ENCODE measurements at places on chromosomes 5 and 9. TPM values are rescaled to one million over a fixed set of nuclear protein-coding genes. Genes with fewer than 3 reads are reported as not detected.

- H3K4me3 ChIP-seq = no peak overlapping the region
- no peaks in the 10 kb centered on the region for H3K27me3 ChIP-seq
- H3K4me1 ChIP-seq = peaks cover 3% of the 10 kb centered on the region
- DNase-seq = no peak
- no peak overlapping the region for H3K27ac ChIP-seq
These were observed 25.7 kb downstream of the IL9 start for GRCh38 chr5:135869935-135870334.

DNA sequence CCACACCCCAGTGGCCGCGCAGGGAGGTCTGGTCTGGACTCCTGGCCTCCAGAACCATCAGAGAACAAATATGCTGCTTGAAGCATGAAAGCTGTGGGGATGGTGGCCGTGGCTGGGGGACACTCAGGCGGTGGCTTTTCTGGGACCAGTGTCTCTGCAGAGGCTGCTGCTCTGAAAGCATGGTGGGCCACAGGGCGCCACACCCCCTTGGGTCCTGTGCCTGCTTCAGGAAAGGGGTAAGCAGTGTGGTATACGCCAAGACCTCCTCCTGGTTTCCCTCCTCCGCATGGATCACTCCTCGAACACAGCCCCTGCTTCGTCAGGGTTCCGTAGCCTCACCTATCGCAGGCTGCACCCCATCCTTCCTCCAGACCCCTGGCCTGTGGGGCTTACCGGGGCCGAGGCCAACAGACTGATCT lies 19.7 kb upstream of the TERT start:
- no peak overlapping the region for H3K27ac ChIP-seq
- H3K4me3 ChIP-seq = no peak overlapping the region
- peaks cover 9% of the 10 kb centered on the region for H3K4me1 ChIP-seq
- peaks cover 19% of the 10 kb centered on the region for H3K36me3 ChIP-seq
- H3K27me3 ChIP-seq = peaks cover 5% of the 10 kb centered on the region
- no peak for DNase-seq

DNA sequence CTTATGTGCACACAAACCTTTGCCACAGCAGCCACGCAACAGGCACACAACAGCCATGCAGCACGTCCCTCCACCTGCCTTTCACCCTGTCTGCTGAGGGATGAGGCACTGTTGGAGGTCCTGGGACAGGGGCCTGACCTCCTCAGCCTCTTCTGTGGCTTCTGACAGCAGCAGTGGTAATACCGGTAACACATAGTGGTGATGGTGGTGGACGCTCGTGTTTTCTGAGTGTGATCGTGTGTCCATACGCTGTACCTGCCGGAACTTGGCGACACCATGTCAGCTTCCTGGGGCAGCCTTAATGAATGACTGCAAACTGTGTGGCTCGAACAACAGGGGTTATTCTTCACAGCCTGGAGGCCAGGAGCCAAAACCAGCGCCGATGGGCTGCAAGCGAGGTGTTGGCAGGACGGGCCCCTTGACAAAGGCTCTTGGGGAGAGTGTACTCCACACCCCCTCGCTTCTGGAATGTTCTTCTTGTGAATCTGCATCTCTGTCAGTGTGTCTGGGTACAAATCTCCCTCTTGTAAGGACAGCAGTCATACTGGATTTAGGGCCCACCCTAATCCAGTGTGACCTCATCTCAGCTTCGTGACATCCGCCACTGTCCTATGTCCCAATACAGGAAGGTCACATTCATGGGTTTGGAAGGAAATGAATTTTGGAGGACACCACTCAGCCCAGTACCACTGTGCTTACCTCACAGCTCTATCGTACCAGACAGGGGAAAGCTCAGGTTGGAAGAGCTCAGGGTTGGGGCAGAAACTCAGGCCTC lies 55.3 kb upstream of the EXOC3 start:
- no peaks in the 10 kb centered on the region for H3K36me3 ChIP-seq
- no peak overlapping the region for H3K4me3 ChIP-seq
- no peak overlapping the region for H3K27ac ChIP-seq

REEP2 gene
- total RNA-seq = 8.1 TPM

PCDHA1 gene
- total RNA-seq = 0.04 TPM

EIF4E1B gene
- not detected for total RNA-seq

DNA sequence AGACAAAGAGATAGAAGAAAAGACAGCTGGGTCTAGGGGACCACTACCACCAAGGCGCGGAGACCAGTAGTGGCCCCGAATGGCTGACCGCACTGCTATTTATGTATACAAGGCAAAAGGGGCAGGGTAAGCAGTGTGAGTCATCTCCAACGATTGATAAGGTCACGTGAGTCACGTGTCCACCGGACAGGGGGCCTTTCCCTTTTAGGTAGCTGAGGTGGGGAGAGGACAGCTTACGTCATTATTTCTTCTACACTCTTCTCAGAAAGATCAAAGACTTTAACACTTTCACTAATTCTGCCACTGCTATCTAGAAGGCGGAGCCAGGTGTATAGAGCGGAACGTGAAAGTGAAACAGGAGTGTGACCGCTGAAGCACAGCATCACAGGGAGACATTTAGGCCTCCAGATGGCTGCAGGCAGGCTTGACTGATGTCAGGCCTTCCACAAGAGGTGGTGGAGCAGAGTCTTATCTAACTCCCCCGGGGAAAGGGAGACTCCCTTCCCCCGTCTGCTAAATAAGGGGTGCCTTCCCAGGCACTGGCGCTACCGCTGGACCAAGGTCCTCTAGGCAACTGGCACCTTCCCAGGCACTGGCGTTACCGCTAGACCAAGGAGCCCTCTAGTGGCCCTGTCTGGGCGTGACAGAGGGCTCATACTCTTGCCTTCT lies 6.1 kb upstream of the PRR16 start:
- peaks cover 5% of the 10 kb centered on the region for H3K4me1 ChIP-seq
- H3K36me3 ChIP-seq = no peaks in the 10 kb centered on the region
- H3K4me3 ChIP-seq = no peak overlapping the region
- DNase-seq = peak; percentile 24
- no peaks in the 10 kb centered on the region for H3K27me3 ChIP-seq

DNA sequence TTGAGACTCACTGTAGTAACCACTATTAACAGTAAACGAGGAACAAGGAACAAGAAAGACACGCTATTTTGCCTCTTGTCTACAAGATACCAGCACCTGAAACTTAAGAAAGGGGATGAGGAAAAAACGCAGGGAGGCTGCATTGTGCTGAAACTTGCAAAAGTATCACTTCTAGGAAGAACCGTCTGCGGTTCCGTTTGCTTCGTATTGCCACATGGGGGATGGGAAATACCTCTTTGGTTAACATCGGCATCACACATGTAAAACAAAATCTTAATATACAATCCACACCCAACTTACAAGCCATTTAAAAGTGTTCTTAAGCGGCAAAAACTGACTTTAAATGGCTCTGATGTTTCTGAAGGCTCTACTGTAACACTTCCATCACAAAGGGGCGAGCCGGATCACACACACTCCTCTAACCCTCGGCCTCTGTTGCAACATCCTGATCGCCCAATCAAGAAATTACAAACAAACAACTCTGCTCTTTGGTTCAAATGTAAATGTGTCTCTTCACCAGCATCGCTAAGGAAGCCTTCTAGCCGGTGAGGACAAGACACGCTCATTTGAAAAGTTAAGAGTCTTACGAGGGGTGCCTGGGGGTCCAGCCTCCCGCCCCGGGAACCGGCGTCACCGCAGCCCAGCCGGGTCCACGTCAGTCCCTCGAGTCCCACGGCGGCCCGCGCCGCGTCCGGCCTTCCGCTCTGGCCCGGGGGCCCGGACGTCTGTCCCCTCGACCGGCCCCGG lies 621 bp downstream of the SEC16A start:
- peaks cover 12% of the 10 kb centered on the region for H3K36me3 ChIP-seq
- H3K27ac ChIP-seq = peak overlapping the region; percentile 94
- H3K4me1 ChIP-seq = peaks cover 23% of the 10 kb centered on the region
- no peaks in the 10 kb centered on the region for H3K27me3 ChIP-seq
- H3K4me3 ChIP-seq = peak overlapping the region; percentile 80
- peak; percentile 62 for DNase-seq

TLX3 gene
- not detected for total RNA-seq

DNA sequence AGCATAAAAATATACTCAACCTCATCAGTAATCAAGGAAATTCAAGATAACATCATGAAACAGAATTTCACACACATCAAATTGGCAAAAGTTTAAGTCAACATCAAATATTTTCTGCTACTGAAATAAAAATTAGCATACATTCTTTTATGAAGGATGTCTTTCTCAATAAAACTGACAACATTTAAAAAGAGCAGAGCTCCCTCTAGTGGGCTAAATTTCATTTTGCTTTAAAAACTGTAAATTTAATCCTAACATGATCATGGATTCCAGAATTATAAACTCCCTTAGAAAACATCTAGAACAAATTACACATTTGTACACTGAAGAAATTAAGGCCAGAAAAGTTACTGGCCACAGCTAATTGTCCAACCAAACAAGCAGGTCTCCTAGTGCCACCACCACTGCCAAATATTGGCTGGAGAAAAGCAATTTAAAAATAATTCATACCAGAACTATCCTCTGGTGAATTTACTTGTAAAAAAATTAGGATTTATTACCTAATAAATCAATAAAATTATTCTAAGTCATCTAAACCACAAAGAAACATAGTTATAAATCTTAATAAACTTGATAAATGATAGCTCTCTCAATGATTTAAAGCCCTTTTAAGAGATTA lies 31.2 kb downstream of the DEPDC1B start:
- DNase-seq = peak; percentile 58
- no peak overlapping the region for H3K4me3 ChIP-seq
- H3K4me1 ChIP-seq = no peaks in the 10 kb centered on the region
- H3K27me3 ChIP-seq = no peaks in the 10 kb centered on the region

IFNK gene
- total RNA-seq = not detected

GRCh38 chr5:150771034-150771795 lies 7.3 kb upstream of the SMIM3 start:
- H3K27ac ChIP-seq = no peak overlapping the region
- H3K4me1 ChIP-seq = no peaks in the 10 kb centered on the region
- no peaks in the 10 kb centered on the region for H3K36me3 ChIP-seq

DNA sequence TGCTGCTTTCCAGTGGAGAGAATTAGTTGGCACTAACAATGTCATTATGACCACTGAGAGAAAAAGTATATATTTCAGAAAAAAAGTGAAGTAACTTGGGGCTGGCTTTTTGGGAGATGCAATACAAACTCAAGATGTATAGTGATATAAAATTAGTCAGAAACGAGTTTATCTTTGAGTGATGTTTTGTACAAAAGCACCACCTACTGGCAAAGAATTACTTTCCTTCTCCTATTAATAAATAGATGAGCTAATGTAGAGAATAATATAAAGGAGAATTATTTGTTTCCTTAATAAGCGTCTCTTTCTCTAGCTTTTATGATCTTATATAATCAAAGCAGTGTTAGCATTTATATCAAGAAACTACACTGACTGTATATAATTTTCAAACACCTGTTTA lies 158.8 kb downstream of the MEF2C start:
- H3K36me3 ChIP-seq = peaks cover 18% of the 10 kb centered on the region
- no peaks in the 10 kb centered on the region for H3K4me1 ChIP-seq
- no peak for DNase-seq
- no peak overlapping the region for H3K27ac ChIP-seq

GRCh38 chr5:115069087-115069968 lies 100.4 kb downstream of the TRIM36 start:
- peaks cover 4% of the 10 kb centered on the region for H3K4me1 ChIP-seq
- H3K4me3 ChIP-seq = no peak overlapping the region
- DNase-seq = peak; percentile 75
- H3K27ac ChIP-seq = no peak overlapping the region
- no peaks in the 10 kb centered on the region for H3K36me3 ChIP-seq
- no peaks in the 10 kb centered on the region for H3K27me3 ChIP-seq

GRCh38 chr5:1899201-1899600 lies 16.5 kb upstream of the IRX4 start:
- no peak overlapping the region for H3K4me3 ChIP-seq
- H3K36me3 ChIP-seq = no peaks in the 10 kb centered on the region
- peaks cover 5% of the 10 kb centered on the region for H3K4me1 ChIP-seq
- no peak overlapping the region for H3K27ac ChIP-seq
- DNase-seq = no peak

- no peaks in the 10 kb centered on the region for H3K27me3 ChIP-seq
- no peaks in the 10 kb centered on the region for H3K4me1 ChIP-seq
- no peaks in the 10 kb centered on the region for H3K36me3 ChIP-seq
- H3K27ac ChIP-seq = no peak overlapping the region
- no peak for DNase-seq
- no peak overlapping the region for H3K4me3 ChIP-seq
These were observed 35.2 kb downstream of the MARCHF11 start for GRCh38 chr5:16144416-16144815.

NAIP gene
- total RNA-seq = 10.7 TPM
